Left renal cortex interstitium (tissue), 4 donors: ENCODE measurements at places on chromosomes 2 and 18. TPM values are rescaled to one million over a fixed set of nuclear protein-coding genes. Genes with fewer than 3 reads are reported as not detected.

Gene SIGLEC15
- polyA plus RNA-seq: 0.38 TPM

Gene RPS27A
- polyA plus RNA-seq: 2,336 TPM

Gene KLHL41
- 1.2 TPM for polyA plus RNA-seq

Gene CGREF1
- polyA plus RNA-seq: 7.3 TPM

Gene INPP5D
- 7.3 TPM for polyA plus RNA-seq
